ENCODE measurements at places on chromosomes 7 and 10.

DNA sequence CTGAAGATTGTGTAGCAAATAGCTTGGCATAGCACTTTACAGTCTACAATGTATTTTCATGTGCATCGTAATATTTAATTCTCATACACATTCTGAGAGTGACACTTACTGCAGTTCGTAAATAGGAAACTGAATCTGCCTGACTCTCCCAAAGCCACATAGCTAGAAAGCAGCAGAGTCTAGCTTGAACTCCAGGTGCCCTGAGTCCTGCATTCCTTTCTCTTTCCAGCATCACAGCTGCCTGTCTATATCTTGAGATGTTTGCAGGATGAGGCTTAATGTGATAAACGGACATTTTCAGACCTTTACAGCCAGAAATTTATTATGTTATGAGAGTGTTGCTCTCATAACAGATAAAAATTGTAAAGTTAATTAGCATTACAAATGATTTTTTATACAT lies 132.9 kb upstream of the PLXDC2 start:
- no peak for DNase-seq

- DNase-seq: no peak
These were observed 298.2 kb upstream of the LRGUK start for GRCh38 chr7:133828906-133829305.

- DNase-seq: no peak
These were observed 71.4 kb downstream of the RGS10 start for GRCh38 chr10:119470920-119471702.

DNA sequence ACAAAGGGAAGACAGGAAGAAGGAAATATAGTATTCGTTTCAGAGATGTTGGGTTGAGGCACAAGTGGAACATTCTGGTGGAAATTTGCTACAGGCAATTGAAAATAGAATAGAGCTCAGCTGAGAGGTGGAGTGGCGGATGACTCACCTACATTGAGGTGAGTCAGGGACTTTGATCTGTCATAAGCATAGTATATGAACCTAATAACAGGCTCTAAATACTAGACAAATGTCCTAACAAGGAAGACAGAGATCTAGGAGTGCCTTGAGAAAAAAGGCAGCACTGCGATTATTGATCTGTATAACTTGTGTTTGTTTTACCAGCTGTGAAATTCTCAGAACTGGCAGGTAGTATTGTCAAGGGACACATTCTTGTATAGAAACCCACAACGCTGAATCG lies 907 bp upstream of the IFRD1 start:
- DNase-seq: no peak

GRCh38 chr10:36681751-36682632 lies 443.4 kb upstream of the ANKRD30A start:
- DNase-seq: no peak

DNA sequence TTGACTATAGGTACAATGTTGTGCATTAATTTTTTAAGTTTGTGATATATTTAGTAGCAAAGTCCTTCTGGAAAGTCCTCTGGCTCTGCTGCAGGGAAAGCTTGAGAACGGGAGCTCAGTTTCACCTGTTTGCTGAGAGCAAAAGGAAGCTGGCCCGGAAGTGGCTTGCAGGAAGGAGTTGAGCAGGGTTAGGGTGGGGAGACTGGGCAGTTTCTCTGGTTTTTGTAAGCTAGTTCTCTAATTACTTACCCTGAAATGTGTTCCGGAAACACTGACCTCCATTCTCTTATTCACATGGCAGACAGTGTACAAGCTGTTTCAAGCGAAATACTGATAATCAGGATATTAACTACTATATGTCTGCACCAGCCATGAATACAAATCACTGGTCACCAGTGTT lies 22.3 kb downstream of the MAP3K8 start:
- DNase-seq: no peak

- no peak for DNase-seq
These were observed 103.8 kb upstream of the AGR3 start for GRCh38 chr7:16985621-16986020.

GRCh38 chr7:86760236-86760635 lies 116.5 kb downstream of the GRM3 start:
- no peak for DNase-seq

DNA sequence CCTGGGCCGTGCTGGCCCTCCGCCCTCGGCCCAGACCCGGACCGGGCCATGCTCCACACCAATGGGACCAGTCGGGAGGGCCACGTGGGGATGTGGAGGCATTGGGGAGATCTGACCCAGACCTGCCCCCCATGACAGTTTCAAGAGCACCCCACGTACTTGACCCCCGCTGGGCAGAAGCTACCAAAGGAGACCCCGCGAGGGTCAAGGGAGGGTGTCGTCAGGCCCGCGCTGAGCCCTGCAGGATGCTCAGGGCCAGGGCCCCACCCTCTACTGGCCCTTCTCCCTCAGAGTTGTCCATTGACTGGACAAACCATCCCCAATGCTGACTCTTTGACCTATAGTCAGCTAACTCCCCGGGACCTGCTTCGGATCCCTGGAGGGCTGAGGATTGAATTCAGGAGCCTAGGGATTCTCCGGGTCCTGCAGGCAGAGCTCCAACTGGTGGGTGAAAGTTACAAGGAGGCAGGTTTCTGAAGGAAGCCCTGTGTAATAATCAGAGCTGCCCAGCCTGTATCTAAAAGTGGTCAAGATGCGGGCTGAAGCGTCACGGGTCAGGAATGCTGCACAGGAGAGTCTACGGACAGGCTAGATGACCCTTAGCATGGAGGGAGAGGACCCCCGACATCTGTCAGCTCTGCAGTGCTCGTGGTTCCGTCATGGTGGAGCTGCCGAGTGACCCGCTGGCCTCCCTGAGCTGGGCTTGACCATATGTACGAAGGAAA lies 498 bp upstream of the CALHM2 start:
- DNase-seq: no peak

- no peak for DNase-seq
These were observed 46.3 kb downstream of the LRMDA start for GRCh38 chr10:75477680-75478079.

DNA sequence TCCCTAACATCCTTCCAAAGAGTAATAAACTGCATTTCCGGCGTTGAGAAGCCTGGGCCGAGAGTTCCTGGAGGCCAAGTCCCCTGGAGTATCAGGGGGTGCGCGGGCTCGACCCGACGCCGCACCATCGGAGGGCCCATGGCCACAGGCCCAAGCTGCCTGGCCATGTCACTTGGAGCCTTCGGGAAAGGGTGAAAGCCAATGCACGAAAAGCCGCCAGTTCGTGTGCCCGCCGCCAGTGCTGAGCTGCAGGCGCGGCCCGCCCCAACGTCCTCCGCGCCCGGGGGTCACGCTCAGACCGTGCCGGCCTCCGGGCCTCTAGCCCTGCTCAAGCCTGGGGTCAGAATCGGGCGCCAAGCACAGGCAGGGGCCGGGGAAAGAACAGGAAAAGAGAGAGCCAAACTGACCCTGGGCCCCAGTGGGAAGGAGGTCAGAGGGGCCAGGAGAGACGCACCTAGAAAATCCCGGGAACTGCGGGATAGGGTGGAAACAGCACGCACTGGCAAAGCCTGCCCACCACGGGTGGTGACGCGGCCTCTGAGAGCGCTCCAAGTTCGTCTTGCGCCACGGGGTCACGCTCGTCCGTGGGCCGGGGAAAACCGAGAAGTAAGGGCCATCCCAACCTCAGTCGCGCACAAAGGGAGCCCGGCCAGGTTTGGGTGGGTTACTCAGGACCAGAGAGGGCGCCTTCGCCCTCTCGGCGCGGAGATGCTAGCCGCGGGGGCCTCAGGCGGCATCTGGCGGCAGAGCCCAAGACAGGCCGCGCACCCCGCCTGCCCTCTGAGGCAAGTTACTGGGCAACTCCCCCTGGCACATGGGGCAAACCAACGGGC lies 4.2 kb upstream of the EBF3 start:
- no peak for DNase-seq

GRCh38 chr10:124700293-124701037 lies 43.7 kb downstream of the FAM53B start:
- DNase-seq: no peak

GRCh38 chr10:30114401-30114800 lies 55.0 kb upstream of the JCAD start:
- DNase-seq: no peak

GRCh38 chr7:116998567-116999175 lies 45.4 kb downstream of the ST7 start:
- no peak for DNase-seq

- DNase-seq: no peak
These were observed 63.9 kb upstream of the CHST15 start for GRCh38 chr10:124157271-124157681.

DNA sequence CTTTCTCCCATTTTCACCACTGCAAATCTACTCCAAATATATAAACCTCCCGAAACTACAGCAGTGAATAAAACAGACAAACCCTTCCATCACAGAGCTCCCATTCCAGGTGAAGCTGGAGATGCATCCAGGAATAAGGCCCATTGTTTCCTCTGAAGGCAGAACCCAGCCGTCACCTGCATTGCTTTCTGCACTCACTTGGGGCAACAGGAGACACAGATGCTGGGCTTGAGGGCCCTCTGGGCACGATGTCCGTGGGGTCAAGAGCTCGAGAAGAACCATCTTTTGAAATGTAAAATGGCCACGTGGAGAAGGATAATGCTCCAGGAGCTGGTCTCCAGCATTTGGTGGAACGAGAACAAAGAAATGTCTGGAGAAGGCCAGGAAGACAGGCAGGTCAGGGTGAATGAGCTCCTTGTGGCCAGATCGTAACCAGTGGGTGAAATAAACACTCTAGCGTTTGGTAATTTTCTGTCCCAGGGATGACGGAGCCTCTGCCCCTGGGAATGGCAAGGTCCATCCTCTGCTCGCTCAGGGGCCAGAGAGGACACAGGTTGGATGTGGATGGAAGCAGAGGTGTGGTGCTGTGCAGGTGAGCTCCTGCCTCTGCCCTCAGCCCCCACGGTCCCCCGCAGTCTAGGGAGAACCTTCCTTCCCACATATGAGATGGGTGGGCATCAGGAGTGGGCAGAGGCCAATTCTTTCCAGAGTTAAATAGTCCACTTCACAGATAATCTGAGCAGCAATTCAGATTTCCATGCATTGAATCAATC lies 556.1 kb downstream of the DNAJB6 start:
- DNase-seq: no peak

DNA sequence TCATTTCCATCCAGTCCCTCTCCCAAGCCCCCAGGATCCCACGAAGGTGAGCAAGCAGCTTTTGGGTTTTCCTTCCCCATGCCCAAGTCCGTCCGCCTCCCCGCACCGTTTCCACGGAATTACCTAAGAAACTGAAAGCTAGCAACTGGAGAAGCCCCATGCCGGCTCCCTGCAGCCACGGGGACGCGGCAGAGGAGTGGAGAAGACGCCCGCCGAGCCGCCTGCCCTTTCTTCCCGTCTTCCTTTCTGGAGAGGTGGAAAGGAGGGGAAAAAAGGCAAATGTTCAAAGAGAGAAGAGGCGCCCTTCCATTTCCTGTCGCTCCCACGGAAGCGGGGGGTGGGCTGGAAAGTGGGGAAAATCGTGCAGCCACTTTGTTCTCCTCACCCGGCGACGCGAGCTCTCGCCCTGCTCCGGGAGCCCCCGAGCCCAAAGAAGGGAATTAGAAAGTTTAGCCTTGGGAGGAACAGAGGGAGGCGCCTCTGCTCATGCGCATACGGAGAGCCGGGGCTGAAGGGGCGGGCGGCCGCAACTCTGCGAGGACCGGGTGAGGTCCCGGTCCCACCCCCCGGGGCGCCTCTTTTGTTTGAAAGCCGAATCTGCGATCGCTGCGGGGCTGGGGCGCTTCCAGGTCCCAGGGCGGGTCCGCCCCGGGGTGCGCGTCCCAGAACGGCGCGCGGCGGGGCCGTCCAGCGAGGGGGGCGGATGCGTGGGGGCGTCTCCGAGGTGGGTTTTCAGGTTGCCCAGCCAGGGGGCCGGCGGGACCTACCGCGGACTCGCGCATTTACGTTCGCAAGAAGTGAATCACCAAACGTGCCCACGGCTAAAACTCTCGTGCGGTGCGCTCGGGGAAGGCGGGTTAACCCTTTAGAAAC lies at the start of gene LAMB1:
TSS of gene LAMB1 (minus strand) at position 436 of the 873 bp plus-strand sequence. CDS start at position 160, 276 bp downstream.
- peak; percentile 63 for DNase-seq

GRCh38 chr7:116316838-116317628 lies 106.7 kb downstream of the TES start:
- no peak for DNase-seq

GRCh38 chr7:70810558-70811139 lies 321.3 kb upstream of the GALNT17 start:
- no peak for DNase-seq

- no peak for DNase-seq
These were observed 50.0 kb downstream of the TACR2 start for GRCh38 chr10:69366738-69367137.

GRCh38 chr10:121994429-121994941 lies 5.5 kb downstream of the TACC2 start:
- peak; percentile 55 for DNase-seq

DNA sequence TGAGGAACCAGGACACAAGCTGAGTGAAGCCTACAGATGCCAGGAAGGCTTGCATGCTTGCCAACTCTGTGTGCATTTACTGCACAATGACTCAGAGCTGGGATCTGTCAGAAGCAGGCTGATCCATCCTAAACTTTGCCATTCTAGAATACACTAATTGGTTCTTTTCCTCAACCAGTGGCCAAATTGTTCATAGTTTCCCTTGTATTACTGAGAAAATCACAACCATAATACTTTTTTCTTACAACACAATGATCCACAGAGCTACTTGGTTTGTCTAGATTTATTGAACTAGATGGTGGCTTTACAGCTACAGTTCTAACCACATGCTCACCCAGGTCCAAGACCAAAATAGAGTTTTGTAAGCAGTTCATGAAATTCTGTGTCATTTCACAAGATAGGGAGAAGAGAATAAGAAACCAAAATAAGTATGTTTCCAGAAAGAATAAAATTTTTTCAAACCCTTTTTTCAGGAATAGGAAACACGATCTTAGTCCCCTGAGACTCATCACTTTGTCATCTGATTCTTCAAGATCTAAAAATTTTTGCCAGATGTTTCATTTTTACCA lies 21.0 kb upstream of the LRRC17 start:
- DNase-seq: no peak

DNA sequence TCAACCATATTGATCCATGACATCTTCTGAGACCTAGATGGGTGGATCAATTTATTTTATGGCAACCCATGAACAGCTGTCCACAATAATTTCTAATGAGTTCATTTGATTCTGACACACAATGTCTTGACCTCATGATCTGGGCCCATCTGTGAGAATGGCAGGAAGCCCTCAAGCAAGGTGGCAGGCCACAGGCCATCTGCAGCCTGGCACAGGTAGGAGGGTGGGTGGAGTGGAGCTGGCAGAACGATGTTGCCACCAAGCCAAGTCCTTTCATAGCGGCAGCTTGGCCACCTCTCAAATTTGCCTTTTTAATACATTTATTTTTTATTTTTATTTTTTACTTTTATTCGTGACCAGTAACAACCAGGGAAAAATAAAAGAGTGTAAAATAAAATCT lies 1181.6 kb upstream of the SORCS1 start:
- no peak for DNase-seq

GRCh38 chr7:56092789-56093531 lies at the start of gene PHKG1:
Gene PHKG1, minus strand, starts transcription at chr7:56092952. Its CDS starts 4,011 bp downstream, at chr7:56088941.
- no peak for DNase-seq

Data from mesothelial cell of epicardium (in vitro differentiated cells).